ENCODE measurements at places on chromosomes 6 and 20. TPM values are rescaled to one million over a fixed set of nuclear protein-coding genes. Genes with fewer than 3 reads are reported as not detected.

GRCh38 chr20:41232973-41233926 lies 84.3 kb downstream of the ZHX3 start:
- DNase-seq, result no peak

GRM1 gene
- not detected for total RNA-seq

MAS1 gene
- not detected for total RNA-seq

KIZ gene
- 6.9 TPM for total RNA-seq

GRCh38 chr20:52372169-52372568 lies 180.6 kb upstream of the ZFP64 start:
- no peak for DNase-seq

- DNase-seq, result no peak
Measured at GRCh38 chr6:7916959-7917358, 6.4 kb upstream of the TXNDC5 start.

DNA sequence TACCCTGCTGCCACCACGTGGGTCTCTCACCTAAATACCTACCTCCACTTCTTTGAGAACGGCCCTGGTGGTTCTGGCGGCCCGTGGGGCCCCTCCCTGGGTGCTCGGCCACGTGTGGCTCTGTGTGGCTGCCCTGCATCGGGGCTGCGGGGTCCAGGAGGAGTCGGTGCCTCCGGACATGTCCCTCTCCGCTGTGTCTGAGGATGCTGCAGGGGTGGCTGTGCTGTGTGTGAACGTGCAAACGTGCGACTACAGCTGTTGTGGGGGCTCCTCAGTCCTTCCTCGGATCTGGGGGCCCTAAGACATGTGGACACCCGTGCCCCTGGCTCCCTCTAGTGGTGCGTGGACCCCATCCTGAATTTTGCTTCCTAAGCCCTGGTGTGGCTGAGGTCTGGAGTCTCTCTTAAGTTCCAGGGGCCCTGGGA lies 691.8 kb downstream of the QKI start:
- no peak for DNase-seq

GRCh38 chr6:141199074-141199473 lies 933.7 kb upstream of the GJE1 start:
- DNase-seq, result no peak

BTBD3 gene
- total RNA-seq, result 4.9 TPM

DNA sequence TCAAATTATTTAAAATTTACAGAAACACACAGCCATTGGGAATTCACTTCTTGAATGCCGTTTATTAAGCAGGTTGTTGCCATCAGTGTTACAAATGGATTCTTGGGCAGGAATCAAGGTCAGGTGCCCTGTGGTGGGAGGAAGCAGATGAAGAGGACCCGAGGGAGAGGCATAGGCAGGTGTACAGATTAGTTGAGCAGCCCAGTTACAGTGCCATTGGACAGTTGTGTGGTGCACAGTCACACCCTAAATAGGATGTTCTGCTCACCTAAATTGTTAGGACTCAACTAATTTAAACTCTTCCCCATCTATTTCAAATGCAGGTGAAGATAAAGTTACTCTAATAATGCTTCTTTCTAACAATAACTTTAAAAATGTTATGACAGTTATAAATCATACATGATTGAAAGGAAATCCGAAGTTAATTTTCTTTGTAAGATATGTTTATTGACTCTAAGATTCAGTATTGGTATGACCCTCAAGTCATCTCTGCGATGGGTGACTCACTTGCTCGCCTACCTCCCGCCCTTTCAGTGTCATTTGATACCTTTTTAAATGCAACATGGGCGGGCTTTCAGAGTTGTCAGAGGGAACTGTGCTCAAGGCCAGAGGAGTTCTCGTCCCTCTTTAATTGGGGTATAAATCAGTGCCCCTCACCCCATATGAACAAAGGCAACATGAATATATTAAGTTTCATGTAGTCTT lies 35.1 kb downstream of the DSE start:
- no peak for DNase-seq

C20orf202 gene
- not detected for total RNA-seq

DNA sequence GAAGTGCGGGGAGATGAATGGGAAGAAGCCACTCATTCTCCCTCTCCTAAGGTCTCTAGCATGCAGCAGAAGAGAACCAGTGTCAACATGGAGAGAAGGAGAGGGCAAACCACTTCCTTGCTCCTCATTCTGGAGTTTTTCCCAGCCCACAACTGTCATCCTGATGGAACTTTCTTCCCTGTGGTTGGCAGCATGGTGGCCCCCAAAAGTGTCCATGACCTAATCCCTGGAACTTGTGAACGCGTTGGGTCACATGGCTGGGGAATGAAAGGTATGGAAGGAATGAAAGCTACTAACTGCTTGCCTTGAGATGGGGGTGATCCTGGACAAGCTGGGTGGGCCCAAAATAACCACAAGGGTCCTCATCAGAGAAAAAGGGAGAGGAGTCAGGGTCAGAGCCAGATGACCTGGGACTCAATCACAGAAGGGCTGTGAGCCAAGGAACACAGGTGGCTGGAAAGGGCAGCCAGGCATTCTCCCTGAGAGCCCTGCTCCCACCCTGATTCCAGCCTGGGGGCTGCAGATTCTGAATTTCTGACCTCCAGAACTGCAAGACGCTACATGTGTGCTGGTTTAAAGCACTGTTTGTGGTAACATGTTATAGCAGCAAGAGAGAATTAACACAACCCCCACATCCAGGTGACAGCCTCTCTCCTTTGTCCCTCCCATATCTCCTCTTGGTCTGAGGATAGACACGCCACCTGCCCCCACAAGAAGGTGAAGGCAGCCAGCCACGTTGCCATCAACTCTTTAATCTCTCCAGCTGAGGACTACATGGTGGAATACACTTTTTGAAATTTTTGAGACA lies 63.2 kb downstream of the PYGB start:
- DNase-seq, result no peak

All from activated T-cell treated with anti-CD3 and anti-CD28 coated beads, Interleukin-2, amount 50 U/mL, for 4 hours (primary cell).